ENCODE measurements at places on chromosomes 7 and 10. TPM values are rescaled to one million over a fixed set of nuclear protein-coding genes. Genes with fewer than 3 reads are reported as not detected.

DNA sequence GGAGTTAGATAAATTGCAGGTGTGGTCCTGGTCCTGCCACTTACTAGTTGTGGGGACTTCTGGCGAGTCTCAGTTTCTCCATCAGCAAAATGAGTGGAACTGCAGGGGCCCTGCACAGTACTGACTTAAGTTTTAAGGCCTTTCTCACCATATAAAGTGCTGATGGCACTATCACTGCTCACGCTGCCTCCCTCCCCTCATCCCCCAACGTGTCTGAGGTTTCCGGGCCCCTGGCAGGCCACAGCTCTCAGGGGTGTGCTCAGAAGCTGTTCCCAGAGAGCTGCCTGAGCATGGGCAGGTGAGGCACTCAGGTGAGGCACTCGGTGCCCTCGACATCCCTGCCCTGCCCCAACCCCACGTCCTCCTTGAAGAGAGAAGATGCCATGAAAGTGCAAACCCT, 74.2 kb downstream of the VOPP1 start:
- no peak for DNase-seq

DNA sequence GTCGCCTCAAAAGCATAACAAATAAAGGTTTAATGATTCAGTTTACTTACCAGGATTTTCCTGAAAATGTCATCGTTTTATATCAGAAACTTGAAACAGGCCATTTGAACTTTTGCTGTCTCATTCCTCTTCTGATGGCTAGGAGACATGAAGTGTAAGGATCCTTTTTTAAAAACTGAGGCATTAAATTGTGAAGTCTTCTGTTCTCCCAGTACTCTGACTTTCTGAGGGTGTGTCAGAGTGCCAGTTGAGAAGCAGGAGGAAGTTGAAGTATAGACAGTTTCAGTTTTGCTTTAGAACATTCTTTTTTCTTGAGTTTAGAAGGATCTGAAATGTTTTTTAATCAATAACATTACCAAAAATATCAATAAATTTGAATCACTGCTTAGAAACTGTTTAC, at the start of gene SAMD9L:
SAMD9L (minus strand) TSS at position 242 of the 400 bp plus-strand sequence. CDS start 12,414 bp downstream, outside the sequence.
- peak; percentile 28 for DNase-seq

- no peak for DNase-seq
These were observed 433.2 kb upstream of the GHITM start for GRCh38 chr10:83706120-83706519.

GRCh38 chr7:148146346-148146745, 444.2 kb upstream of the C7orf33 start:
- no peak for DNase-seq

DNA sequence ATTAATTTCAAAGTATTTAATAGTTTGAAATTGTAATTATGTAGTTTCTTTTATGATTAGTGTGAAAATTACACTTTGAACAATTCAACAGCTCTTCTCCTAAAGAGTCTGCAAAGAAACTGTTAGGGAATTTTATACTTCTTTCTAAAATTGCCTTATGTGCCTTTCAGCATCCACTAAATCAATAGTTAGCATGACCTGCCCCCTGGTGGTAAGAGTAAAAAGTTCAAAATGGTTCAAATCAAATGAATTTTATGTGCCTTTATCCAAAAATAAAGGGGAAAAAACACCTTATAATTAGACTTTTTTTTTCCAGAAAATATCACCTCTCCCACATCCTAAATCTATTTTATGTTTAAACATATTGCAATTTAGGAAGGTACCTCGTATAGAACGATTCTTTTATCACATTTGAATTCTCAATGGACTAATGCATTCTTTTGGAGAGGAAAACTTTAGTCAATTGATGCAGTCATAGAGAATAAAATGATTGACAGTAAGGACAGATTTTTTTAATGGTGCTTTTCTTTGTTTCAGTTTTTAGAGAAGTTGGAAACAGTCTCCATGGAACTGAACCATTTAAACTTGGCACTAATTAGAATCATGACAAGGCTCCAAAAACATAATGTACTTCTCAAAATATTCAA, 163.7 kb downstream of the SEMA3D start:
- DNase-seq: peak; percentile 54

Gene SPDYE11
- 1.9 TPM for polyA plus RNA-seq

Gene DMBT1
- 0.03 TPM for polyA plus RNA-seq
